Cardiac septum (tissue), 1 donor: ENCODE measurements at places on chromosomes 4 and X. TPM values are rescaled to one million over a fixed set of nuclear protein-coding genes. Genes with fewer than 3 reads are reported as not detected.

TIGD4 gene
- 0.40 TPM for total RNA-seq

RBM41 gene
- 15.5 TPM for total RNA-seq

SCRG1 gene
- 1.1 TPM for total RNA-seq

DNA sequence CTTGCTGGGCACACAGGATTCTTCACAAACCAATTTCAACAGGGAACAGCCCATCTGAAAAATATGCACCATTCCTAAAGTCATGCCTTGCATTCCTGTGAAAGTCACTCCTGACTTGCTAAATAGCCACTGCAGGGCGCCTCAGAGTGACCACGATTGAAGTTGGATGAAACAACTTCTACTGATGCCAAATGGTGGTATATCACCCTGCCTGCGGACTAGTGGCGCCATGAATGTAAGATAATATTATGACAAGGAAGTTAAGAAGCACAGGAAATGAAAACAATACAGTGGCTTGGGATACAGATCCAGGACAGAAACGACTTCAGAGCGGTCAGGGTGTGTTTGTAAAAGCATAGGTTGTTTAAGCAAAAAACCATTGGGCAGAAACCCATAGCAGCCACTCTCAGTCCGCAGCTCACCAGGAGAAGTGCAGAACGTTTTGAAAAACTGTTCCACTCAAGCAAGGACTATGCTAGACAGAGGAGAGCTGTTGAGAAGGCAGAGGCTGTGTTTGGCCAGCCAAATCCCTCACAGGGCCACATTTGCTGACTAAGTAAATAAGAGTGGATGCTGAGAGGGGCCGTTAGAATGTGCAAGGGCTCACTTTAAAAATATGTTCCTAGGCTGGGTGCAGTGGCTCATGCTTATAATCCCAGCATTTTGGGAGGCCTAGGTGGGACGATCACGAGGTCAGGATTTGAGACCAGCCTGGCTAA is 250.4 kb downstream of the PTTG2 start:
- DNase-seq = no peak

DNA sequence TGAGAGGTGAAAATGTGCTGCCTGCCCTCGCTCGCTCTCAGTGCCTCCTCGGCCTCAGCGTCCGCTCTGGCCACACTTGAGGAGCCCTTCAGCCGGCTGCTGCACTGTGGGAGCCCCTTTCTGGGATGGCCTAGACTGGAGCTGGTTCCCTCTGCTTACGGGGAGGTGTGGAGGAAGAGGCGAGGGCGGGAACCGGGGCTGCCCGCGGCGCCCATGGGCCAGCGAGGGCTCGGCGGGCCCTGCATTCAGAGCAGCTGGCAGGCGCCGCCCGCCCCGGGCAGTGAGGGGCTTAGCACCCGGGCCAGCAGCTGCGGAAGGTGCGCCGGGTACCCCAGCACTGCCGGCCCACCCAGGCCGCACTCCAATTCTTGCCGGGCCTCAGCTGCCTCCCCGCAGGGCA is 39.6 kb downstream of the TRIML1 start:
- DNase-seq = no peak
